ENCODE measurements at places on chromosomes 7 and 10.

DNA sequence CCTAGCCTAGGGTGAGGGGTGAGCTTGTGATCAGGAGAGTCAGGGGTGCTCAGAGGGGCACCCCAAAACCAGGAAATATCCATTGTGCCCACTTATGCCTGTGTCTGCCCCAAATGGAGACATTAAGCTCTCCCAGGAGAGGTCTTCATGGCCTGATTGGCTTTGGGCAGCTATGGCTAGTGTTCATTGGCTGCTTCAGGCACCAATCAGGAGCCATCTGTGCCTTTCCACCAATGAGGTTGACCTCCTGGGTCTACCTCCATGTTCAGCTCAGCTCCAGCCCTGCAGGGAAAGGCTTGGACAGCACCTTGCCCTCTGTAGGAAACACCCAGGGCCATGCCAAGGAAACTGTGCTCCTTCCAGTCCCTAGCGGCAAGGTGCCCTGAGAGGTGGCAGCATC is 23.9 kb upstream of the HSPB1 start:
- no peak for DNase-seq

DNA sequence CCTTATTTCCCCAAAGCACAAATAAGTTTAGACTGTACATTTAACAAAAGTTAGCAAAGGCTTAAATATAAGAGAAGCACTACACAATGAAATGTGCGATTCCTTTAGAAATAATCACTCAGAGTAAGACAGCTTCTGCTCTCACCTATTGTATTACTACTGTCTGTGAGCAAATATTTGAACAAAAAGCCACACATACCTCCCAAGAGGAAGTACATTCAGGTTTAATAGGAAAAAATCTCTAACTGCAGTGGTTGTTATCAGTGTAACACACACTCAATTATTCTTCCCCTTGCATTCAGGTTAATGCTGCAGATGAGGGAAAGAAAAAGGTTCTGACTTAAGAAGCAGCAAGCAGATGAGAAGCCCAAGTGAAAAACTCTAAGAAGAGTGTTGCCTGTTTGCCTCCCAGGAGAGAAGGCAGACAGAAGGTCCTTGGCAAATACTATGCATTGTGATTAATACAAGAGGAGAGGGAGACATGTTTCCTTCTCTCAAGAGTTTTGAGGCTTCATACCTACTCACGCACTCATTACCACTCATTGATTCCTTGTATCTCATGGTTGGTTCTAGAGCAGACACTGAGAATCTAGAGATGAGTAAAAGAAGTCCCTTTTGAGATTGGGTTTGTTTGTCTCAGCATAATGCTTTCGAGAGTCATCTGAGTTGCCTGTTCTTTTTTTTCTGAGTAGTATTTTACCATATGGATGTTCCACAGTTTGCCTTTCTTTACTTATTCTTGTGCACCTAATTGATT is 13.6 kb downstream of the GIMAP4 start:
- no peak for DNase-seq

DNA sequence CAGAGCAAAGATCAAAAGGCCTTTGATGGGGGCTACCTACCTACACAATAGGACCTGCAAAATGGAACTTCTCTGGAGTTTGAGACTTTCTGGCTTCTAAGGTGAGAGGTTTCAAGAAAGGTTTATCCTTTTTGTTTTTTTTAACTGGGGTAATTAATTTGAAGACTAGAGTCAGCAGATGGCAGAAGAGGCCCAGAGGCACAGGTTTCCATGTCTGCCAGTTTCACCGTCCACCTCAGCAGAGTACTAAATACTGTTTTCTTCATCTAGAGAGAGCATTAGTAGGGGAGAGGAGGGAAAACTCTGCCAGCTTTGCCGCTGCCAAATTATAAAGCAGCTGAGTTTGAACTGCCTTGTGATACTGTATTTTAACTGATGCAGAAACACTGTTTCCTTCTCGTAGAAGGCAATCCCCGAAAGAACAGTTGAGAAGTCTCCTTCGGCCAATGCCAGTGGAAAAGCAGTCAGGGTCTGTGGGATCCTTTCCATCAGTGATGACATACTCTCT is 138.7 kb downstream of the SLC25A13 start:
- no peak for DNase-seq

GRCh38 chr10:81473755-81474154 is 401.2 kb upstream of the NRG3 start:
- DNase-seq: no peak

GRCh38 chr7:132590162-132590561 is 13.9 kb upstream of the PLXNA4 start:
- no peak for DNase-seq

GRCh38 chr7:24730018-24730369 is 27.3 kb downstream of the GSDME start:
- no peak for DNase-seq

DNA sequence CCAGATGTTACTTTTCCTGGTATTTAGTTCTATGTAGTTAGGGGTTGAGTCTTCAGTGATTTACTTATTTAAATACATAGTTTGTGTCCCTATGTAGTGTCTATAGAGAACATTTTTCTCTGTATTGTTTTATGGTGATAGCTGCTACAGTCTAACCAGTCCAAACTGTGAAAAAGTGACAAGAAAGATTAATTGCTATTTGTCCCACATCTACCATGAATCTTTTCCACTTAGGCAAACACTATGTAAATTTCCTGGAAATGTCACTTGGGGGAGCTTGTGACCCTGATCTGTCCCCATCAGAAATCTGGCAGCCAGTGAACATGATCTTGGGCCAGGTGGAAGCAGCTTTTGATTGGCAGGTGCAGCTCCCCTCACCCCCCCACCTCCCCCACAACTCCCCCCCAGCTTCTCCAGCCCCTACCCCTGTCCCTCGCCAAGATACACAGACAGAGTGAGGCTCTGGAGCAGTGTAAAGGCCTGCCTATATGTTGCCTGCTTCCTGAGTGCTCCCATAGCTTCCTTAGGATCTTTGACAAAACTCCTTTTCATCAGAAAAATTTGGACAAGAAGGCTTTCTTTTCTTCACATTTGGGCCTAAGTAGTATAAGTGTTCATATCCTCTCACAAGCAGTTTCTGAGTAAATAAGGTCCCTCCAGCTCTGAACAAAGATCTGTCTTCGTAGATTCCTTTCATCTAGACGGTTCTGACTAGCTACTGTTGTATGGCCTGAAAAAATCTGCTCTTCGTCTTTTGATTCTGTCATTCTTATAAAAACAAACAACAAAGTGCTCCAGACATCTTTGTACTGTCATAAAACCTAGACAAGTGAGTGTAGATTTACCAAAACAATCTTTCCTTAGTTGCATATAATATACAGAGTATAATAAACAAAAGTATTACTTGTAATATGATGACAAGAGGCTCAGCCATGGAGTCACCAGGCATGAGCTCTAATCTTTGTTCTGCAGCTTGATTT is 31.5 kb upstream of the SLC13A1 start:
- no peak for DNase-seq

GRCh38 chr7:79528421-79528820 is 75.0 kb upstream of the MAGI2 start:
- DNase-seq: peak; percentile 85

DNA sequence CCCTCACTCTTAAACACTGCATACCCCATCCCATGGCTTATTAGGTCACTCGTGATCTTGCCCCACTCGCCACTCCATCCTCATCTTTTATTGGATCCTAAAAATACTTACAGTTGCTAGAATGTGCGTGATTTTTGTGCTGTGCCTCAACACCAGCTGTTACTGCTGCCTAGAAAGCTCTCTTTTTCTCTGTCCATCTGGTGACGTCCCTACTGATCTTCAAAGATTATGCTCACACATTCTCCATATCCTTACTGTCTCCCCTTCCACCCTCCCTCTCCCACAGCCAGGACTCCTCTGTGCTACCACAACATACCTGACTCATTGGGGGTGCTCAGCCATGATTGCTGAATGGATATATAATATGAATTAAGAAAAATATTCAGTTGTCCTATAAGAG is 42.0 kb downstream of the CDK6 start:
- DNase-seq: no peak

DNA sequence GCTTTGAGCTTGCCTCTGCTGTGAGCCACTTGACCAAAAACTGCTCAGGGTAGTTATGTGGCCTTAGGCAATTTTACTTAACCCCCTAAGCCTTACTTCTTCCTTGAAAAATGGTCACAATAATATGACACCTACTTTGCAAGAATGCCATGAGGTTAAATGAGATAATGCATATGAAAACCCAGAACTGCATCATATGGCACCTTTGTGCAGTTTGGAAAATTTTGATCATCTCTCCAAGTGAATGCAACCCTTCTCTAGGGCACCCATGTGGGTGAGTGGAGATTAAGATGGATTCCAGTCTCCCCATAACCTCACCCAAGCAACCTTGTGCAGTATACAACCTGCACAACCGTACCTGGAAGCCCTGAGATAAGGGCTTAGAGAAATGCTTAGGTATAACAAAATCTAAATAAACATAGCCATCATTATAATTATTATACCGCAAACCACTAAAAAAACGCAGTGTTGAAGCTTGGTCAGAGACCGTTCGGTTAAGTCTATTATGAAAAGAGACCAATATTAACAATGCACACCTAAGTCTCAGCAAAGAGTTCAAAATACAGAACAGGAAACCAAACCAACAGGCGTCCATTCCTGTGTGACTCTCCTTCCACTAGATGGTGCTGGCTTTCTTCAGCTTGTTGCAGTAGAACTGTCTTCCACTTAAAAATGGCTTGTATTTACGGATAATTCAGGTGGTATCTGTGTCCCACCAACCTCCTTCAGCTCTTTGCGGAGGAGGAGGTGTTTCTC is 21.0 kb upstream of the ASB15 start:
- peak; percentile 68 for DNase-seq

GRCh38 chr10:124366343-124366742 is 52.4 kb downstream of the OAT start:
- no peak for DNase-seq

DNA sequence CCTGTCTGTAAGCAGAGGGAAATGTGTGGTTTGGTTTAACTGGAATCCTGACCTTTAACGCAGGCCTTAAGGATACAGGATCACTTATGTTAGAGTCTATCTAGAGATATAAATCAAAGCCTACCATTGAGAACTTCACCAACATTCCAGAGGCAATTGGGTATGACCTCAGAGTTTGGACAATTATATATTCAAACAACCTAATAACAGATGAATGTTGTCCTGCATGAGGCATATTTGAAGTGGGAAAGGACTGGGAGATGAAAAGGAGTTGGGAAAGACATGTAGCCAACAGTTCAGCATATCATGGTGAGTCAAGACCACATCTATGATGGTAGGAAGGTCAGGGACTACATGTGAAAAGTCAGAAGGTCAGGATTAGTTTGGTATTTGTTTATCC is 274.2 kb downstream of the DOCK4 start:
- no peak for DNase-seq

GRCh38 chr10:63206576-63206975 is 73.4 kb downstream of the NRBF2 start:
- DNase-seq: no peak

- no peak for DNase-seq
Measured at GRCh38 chr10:7135188-7135587, 275.6 kb downstream of the SFMBT2 start.

- DNase-seq: no peak
Measured at GRCh38 chr10:69005704-69006485, 17.3 kb downstream of the KIFBP start.

GRCh38 chr10:498760-499435 is 190.6 kb downstream of the DIP2C start:
- no peak for DNase-seq

- peak; percentile 64 for DNase-seq
Measured at GRCh38 chr10:80204677-80205476, 460 bp downstream of the ANXA11 start.

DNA sequence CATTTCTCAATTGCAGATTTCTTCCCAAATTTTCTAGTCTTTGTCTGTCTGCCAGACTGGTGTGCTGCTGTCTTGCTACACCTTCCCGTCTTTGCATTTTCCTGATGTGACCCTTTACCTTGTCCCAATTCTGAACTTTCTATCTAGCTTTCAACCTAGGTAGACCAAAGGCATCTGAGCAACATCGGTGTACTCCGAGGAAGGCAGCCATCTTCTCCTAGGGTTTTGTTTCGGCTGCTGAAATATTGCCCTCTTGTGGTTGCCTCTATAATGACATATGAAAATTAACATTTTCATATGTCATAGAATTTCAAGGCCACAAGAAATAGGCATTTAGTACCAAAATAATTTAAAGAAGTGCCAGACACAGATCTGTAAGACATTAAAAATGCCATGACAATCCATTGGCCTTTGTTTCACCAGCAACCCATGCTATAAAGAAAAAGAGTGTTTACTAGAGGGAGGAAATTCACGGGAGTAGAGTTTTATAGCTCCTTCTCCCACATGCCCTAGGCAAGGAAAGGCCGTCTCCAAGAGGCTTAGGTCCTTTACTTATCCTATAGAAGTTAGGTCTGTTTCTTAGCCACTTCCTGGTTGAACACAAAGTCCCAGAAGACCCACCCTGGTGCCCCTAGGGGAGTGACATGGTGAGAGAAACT is 23.4 kb downstream of the OR9A2 start:
- no peak for DNase-seq

- no peak for DNase-seq
Measured at GRCh38 chr7:32259931-32260596, 189.9 kb upstream of the PDE1C start.

GRCh38 chr7:50185208-50185607 is 92.2 kb upstream of the ZPBP start:
- no peak for DNase-seq

All from islet precursor cell (in vitro differentiated cells).